ENCODE measurements at places on chromosomes 11 and 22.

DNA sequence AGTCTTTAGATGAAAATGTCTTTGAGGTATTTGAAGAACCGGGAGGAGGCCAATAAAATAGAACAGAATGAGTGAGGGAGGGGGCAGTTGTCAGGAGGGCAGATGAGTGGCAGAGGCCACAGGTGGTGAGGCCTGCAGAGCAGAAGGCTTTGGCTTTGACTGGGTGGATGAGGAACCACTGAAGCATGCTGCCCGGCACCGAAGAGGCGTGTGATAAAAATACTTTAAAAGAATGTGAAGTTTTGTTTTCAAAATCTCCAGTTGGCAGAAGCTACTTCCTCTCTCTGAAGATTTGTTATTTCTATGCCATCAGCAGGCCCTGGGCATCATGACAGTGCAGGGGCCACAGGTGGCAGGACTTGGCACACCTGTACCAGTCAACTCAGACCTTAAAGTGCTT, 6.3 kb downstream of the MS4A12 start:
- no peak for DNase-seq

GRCh38 chr11:108239076-108239475, 16.2 kb downstream of the ATM start:
- DNase-seq = no peak

- no peak for DNase-seq
Observed at GRCh38 chr11:27600656-27601055, 94.1 kb upstream of the LIN7C start.

GRCh38 chr11:123427405-123427804, 2.7 kb upstream of the GRAMD1B start:
- no peak for DNase-seq

DNA sequence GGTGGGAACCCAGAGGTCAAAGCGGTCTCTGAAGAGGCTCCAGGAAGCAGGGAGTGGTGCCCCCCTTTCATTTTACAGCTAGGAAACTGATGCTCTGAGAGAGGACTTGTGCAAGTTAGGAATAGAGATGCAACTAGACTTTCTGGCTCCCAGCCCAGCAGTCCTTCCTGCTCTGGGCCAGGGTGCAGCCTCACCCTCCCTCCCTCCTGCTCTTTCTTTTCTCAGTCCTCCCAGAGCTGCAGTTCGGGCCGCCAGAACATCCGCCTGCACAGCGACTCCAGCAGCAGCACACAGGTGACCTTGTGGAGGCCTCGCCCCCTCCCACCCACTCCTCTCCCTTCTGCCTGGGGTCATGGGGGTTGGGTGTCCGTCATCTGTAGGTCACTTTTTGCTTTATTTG, 51.5 kb downstream of the LHFPL7 start:
- DNase-seq = no peak

- no peak for DNase-seq
Observed at GRCh38 chr22:21984793-21985192, 2.2 kb upstream of the TOP3B start.

DNA sequence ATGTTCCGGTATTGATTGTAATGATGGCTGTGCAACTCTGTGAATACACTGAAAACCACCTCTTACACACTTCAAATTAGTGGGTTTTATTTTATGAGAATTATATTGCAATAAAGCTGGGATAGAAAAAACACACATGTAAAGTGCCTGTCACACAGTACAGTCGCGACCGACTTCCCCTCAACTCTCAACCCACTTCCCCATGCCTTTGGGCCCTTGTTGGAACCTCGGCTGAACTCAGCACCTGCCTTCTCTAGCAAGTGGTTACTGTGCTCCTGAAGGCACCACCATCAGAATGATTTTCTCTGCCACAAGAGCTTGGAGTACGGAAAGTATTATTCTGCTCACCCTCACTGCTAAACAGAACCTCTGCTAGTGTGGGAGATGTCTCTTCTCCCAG, 13.5 kb downstream of the KCNJ1 start:
- DNase-seq = no peak

- no peak for DNase-seq
Observed at GRCh38 chr11:122701143-122701542, 45.6 kb downstream of the UBASH3B start.

DNA sequence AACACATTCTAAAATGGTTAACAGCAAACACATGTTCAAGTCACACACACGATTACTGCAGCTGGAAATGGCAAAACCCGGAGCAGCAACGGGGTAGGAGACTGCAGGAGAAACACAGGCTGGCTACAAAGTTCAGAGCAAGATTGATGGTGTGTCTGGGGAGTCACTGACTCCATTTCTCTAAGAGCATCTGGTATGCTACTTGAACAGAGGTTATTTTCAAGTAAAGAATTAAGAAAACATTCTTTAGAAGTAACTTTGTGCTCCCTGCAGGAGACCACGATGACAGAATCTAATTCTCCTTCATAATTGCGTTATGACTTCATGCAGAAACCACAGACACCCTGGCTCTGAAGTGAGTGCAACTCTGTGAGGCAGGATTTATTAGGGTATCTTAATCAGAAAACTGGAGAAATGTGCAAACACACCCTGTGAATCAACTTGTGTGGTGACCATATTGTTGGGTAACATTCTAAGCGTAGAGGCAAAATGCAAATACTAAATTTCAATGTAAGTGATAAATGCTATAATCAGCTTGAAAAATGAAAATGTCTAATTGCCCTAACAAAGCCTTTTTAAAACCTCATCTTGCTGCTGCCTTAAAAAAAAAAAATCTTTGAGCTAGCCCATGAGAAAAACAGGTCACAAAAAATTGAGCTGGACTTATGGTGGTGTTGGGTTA, 303.0 kb downstream of the CADM1 start:
- DNase-seq = no peak

DNA sequence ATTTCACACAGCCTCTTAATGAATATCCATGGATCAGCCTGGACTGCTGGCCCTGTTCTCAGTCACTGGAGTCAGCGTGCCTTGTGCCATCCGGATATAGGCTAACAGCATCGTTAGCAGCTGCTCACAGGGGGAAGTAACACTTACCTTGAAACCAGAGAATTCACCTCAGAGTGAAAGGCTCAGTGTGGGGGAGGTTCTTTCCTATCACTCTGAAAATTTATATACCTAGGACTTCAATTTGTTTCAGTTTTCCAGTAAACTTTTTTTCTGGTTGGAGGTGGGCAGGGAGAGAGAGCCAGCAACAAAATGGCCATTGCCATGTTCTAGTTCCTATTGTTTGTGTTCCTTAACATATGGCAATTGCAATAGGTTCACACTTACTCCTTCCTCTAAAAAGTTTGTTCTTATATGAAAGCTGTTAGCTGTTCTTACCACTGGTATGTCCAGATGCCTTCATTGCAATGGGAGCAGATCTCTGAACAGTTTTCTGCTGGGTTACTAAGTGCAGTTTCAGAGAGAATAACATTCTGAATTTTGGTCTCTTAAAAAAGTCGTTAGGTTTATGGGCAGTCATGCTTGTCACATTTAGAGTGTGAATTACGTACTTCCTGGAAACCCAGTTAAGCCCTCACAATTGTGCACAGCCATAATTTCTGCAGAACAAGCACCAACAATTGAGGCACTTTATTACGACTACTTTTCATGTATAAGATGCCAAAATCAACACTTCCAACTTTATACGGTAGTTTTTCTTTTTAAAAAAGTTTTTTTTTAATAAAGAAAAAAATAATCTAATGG, 247.6 kb downstream of the CADM1 start:
- DNase-seq = no peak

GRCh38 chr11:122439866-122440810, 215.4 kb upstream of the UBASH3B start:
- DNase-seq = no peak

GRCh38 chr11:125410091-125410490, 86.0 kb downstream of the FEZ1 start:
- DNase-seq = no peak

GRCh38 chr11:103183981-103184611, 74.9 kb downstream of the DYNC2H1 start:
- DNase-seq = no peak

DNA sequence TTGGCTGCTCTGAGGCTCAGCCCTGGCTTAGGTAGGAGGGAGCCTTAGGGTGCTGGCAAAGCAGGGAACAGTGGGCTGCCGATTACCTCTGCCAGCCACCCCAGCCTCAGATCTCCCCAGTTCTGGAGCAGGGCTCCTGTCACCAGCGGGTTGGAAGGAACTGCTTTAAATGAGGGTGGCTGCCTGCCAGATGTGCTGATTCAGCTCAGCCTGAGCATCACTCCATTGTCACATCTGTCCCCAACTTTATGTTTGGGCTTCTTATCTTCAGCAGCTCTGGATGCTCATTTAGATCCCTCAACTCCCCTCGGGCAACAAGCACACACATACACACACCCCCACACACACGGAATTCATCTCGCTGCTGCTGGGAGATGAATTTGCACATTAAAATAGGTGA, 16.9 kb upstream of the ANKK1 start:
- DNase-seq = no peak

DNA sequence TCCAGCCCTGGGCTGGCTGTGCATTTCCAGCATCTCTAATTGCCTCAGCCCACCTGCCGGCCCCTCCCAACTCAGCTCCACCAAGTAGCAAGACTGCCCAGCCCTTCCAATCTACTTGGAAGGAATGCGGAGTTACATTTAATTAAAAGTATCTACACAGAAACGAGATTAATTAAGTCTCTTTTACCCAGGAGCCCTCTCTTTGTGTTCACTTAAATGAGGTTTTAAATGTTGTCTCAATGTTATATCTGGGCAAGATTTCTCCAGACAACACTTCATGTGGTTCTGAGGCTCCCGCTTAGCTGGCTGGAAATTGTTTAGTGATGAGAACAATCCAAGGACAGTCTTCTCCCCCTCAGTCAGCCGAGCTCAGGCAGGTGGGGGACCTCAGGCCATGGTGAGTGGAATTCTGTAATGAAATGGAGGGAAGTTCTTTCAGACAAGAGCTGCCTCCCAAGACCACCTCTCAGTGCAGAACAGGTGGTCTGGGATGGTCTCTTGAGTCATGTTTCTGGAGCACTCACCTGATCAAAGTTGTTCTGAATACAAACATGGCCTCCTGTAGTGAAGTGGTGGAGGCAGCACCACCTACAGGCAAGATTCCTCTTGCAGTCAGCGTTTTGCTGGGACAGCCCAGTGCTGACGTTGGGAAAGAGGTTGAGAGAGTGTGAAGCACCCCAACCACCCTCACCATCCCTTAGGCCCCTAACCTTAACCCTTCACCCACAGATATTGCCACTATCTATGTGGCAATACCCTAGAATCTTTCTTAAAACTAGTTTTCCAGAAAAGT, 371.6 kb downstream of the CADM1 start:
- no peak for DNase-seq

- DNase-seq = no peak
Observed at GRCh38 chr22:44403166-44403565, 90.4 kb upstream of the SHISAL1 start.

GRCh38 chr11:94219771-94220170, 84.6 kb upstream of the IZUMO1R start:
- DNase-seq = no peak

GRCh38 chr22:30129636-30130035, 49.4 kb downstream of the HORMAD2 start:
- no peak for DNase-seq

GRCh38 chr11:35548925-35549561, 23.6 kb upstream of the PAMR1 start:
- no peak for DNase-seq

- no peak for DNase-seq
Observed at GRCh38 chr11:68583041-68583446, 101.3 kb upstream of the GAL start.

- no peak for DNase-seq
Observed at GRCh38 chr11:69515271-69516245, 34.1 kb downstream of the LINC01488 start.

GRCh38 chr11:79431535-79431934, 9.3 kb downstream of the TENM4 start:
- no peak for DNase-seq

- DNase-seq = no peak
Observed at GRCh38 chr11:91563176-91563575, 661.4 kb upstream of the FAT3 start.

DNA sequence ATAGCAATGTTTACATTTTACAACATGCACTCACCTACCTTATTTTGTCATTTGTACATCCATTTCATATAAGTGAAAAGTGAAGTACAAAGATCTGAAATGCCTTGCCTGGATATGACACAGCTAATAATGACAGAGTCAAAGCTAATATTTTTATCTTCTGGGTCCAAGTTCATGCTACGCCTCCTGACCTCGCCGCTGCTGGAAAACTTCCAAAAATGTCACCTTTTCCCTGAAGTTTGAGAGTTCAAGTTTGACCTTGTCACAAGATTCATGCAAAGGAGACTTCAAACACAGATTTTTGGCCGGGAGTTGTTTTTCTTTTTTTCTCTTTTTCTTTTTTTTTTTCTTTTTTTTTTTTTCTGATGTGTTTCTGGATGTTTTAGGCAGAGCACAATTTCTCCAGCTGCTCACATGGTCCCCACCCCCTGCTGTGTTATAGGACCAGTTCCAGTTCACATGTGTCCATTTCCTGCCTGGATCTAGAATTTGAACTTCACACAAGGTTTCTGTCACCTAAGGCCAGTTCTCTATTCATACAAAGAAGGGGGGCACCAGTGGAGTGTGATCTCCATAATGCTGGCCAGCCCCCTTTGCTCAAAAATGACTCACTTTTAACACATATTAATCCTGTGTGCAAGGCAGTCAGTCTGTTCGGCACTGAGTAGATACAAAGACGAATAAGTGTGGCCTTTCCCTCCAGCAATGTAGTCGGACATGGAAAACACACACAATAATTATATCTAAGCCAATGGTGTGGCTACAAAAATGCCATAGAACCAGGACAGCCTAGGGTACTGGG, 546.8 kb downstream of the BUD13 start:
- no peak for DNase-seq

DNA sequence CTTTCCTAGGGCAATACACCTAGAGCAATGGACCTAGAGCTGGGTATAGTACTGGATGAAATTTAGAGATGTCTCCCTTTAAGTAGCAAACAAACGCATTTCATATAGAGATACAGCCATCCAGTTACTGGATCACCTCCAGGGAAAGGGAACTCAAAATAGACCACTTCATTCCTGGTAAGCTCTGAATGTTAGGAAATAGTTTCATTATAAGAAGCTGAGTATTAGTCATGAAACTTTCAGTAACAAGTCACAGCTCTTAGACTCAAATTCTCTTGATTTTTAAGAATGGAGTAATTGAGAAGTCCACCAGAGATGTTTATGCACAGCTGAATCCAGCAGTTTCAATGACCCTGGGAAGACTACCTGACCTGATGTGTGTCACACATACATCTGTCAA, 221.9 kb downstream of the FAM76B start:
- DNase-seq = no peak

- DNase-seq = no peak
Observed at GRCh38 chr11:101035872-101036271, 93.7 kb downstream of the PGR start.

Data from frontal cortex (tissue), 4 donors.